ENCODE measurements at places on chromosomes 13 and 19. TPM values are rescaled to one million over a fixed set of nuclear protein-coding genes. Genes with fewer than 3 reads are reported as not detected.

The LILRB1 gene
- total RNA-seq: 0.49 TPM

- no peak for DNase-seq
Observed at GRCh38 chr13:109985871-109986450, 199.6 kb upstream of the IRS2 start.

GRCh38 chr13:91115776-91116175, 231.7 kb upstream of the MIR17HG start:
- DNase-seq: no peak

DNA sequence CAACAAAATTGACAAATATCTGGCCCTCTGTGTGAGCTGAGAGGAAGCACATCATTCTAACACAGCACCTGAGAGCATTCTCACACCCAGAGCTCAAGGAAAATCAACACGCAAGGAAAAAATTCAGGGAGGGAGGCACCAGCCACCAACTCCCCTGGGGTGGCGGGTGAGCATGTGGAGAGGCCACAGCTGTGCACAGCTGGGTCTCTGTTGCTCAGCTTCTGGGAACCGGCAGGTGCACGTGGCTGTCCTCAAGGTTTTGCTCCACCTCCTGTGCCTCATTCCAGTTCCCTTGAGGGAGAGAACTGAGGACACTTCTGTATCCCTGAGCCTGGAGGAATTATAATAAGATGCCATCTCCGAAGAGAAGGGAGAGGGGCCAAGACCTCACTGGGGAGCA, 134.0 kb downstream of the USP12 start:
- DNase-seq: no peak

DNA sequence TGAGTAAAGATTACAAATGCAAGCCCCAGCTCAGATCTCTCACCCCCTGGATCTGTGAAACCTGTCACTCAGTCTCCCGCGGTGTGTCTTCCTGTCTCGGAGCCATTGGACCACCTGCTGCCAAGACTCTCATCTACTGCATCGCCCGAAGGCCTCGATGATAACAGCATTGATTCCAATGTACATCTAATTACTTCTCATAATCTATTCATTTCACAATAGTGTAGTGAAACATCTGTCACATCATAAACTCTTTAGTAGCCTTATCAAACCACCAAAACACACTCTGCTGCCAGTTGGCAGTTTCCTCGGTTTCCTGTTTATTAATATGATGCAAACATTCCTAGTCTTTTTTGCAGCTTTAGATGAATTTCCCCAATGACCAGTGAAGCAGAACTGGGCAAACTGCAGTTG, 220.3 kb downstream of the POU4F1 start:
- no peak for DNase-seq

DNA sequence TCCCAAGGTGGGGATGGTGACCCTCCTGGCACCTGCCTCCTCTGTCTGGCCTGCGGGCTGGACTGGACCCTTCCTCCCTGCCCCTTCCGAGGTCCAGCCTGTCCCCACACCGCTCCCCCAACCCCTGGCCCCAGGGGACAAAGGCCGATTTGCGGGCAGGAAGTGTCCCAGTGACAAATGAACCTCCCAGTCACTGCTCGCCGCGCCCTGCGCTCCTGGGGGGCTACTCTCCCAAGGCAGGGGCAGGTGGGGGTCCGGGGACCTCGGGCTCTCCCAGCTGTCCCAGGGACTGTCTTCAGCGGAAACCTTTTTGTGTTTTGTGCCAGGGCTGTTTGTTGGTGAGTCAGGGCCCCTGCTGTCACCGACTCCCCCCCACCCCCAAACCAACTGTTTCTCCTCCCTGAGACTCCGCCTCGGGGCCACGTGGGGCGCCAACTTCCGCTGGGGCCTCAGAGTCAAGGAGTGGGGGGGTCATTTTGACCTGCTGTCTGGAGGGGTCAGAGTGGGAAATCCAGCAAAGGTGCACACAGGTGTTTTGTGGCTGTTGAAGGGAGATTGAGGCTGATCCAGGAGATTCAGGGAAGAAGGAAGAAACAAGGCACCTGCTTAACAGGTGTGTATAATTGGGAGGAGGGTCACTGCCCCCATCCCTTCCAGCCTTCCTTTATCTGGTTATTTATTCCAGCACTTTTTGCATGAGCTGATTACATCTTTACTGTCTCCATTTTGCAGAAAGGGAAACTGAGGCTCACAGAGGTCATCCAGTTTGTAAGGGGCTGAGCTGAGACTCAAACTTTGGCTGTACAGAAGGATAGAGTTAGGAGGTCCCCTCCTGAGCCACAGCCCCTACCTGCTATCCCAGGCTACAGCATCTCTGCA, 831 bp downstream of the PGPEP1 start:
- DNase-seq: no peak

GRCh38 chr13:28542804-28543203, 47.9 kb upstream of the FLT1 start:
- DNase-seq: no peak

DNA sequence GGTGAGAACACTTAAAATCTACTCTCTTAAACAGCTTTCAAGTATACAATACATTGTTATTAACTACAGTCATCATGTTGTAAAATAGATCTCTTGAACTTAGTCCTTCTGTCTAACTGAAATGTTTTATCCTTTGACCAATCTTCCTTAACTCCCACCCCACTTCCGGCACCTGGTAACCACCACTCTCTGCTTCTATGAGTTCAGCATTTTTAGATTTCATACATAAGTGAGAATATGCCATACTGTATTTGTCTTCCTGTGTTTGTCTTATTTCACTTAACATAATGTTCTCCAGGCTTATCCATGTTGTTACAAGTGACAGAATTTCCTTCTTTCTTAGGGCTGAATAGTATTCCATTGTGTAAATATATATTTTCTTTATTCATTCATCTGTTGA, 144.1 kb upstream of the TRPC4 start:
- no peak for DNase-seq
